ENCODE measurements at places on chromosomes 2 and 18.

DNA sequence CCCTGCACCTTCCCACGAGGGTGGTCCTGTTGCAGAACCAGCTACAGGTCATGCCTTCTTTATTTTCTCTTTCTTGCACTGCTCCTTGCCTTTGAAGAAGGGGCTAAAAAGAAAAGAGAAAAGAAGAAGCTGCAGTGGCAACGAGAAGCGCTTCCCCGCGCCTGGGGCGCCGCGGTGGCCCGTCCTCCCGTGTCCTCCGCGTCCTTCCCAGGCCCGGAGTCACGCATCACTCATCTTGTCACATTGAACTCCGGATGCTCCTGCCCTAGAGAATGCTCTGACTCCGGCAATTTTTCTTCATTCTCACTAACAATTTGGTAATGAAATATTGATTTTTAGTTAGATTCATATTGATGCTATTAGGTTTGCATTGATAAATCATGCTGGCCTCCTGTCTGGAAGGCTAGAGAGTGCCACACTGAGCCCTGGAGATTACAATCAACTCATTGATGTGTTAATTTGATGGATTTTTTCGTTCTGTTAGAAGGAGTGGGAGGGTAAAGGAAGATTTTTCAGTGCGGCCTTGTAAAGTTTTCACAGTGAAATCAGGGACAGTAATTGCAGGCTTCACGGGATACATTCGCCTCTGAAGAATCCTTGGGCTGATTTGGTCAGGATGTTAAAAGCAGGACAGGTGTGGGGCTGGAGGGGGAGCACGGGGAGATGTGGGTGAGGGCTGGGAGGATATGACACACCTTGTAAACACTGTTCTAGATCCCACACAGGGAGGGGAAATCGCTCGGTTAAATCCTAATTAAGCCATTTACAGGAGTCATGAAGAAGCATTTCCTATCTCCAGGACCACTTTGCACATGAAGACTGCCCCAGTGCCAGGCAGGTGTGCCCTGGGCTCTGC is 349.3 kb downstream of the ZNF516 start:
- no peak for DNase-seq

GRCh38 chr2:168427451-168427850 is 28.6 kb upstream of the CERS6 start:
- no peak for DNase-seq

DNA sequence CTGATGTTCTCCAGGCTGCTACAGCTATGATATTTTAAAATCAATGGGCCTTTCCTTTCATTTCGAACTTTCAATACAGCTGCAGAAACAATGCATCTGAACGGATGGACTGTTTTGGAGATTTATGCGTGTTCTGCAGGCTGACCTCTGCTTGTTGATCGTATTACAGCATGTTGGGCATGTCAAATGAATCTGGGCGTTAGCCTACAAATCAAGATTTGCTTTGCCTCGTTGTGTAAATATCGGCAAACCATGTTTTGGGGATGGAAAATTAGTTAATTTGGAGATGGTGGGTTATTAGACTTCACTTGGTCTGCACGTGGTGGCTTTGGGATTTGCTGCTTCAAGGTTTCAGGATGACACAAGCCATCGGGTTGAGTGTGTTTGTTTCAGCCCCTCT is 129.3 kb downstream of the AGAP1 start:
- DNase-seq: no peak

DNA sequence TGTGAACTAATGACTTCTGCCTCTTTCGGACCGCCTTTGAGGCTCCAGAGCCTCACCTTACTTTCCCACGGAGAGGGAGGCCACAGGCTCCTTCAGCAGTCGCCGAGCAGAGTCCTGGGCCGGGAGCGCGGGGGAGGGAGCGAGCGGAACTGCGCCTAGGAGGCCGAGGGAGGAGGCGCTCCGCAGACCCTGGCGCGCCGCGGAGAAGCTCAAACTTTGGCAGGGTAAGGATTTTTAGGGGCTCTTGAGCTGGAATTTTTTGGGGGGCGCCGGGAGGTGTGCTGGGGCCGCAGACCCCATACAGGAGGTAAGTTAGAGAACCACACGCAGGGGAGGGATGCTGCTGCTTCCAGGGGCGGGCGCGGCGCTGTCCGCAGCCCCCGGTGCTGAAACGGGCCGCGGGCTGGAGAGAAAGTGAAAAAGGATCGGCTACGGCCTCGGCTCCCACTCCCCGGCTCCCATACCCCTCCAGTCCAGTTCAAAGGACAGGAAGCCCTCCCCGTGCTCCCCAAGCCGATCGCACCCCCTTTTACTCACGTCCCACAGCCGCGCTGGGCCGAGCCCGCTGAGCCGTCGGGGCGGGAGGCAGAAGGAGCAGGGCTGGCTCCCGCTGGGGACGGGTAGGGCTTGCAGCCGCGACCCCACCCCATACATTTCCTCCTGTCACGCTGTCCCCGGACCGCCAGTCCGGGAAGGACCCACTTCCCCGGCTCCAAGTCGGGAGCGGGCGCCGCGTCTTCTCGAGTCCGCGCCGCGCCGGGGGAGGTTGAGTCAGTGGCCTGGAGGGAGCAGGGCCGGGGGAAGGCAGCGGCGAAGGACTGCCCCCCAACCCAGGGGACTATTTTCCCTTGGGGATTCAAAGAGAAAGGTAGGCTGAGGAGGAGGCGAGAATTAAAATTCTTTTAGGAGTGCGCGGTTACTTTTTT is at the start of gene CNGA3:
Gene CNGA3 (plus strand): TSS at position 146 of the 926 bp plus-strand sequence. CDS start 23,520 bp downstream, outside the sequence.
- no peak for DNase-seq

- no peak for DNase-seq
These were observed 1.9 kb upstream of the ITGB6 start for GRCh38 chr2:160201849-160202539.

GRCh38 chr18:73942956-73943355 is 204.7 kb downstream of the FBXO15 start:
- DNase-seq: no peak

DNA sequence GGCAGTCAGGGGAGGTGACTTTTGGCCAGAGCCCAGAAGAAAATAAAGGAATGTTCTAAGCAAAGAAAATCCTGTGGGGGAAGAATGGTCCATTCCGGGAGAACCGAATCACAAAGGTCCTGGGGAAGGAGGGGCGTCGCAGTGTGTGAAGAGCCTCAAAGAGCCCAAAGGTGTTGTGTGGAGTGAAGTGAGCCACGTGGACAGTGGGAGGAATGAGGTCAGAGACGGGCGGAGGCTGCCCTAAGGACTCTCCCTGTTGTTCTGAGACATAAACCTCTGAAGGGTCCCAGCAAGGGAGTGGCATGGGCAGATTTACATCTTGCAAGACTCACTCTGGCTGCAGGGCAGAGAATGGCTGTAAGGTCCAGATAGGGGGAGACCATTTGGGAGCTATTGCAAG is 91.3 kb upstream of the SEC11C start:
- DNase-seq: no peak

- DNase-seq: no peak
These were observed 41.1 kb downstream of the LDAH start for GRCh38 chr2:20781656-20782265.

DNA sequence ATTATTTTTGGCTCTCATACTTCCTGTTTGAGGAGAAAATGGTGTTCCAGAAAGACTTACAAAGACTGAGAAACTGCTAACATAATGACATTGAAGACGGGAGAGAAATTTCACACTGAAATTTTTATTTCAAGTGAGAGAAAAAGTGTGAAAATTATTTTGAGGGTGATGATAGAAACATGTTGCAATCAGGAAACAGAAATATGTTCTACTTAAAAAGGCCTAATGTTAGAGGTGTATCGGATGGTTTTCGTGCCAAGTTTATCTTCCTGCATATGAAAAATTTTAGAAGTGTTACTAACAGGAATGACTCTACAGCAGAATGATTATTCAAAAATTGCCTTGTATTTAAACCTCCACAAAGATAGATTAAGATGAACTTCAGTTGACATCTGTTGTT is 50.5 kb downstream of the KCNE4 start:
- DNase-seq: no peak

- no peak for DNase-seq
These were observed 14.9 kb downstream of the PROKR1 start for GRCh38 chr2:68658266-68658665.

DNA sequence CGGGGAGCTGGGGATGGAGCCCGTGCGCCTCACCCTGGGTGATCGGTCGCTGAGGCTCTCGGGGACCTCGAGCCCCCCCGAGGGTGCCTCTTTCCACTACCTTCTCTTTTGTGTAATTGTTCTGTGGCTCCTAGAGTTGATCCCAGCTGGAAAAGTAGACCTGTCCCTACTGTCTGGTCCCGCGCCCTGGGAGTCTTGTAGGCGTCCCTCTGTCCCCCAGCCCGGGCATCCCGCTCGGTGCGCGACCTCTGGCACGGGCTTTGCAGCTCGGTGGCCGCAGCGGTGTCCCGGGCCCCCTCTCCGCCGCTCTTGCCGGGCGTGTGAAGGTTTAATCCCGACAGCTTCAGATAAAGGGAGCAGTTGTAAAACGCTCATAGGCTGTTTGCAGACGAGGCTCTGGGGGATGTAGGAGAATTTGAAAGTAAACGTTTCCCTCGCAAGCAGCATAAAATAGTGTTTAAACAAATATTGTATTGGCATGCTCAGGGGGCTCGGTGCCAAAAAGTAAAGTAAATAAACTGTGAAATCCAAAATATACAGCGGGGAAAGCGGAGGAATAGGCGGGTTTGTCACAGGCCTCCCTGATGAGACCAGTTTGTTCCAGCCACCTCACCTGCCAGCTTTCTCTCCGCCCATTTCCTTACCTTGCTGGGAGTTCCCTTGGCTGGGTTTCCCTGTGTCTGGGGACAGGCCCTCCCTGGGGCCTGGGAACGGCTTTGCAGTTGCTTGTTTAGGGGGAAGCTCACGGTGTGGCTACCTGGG is 1.9 kb downstream of the GLI2 start:
- no peak for DNase-seq

DNA sequence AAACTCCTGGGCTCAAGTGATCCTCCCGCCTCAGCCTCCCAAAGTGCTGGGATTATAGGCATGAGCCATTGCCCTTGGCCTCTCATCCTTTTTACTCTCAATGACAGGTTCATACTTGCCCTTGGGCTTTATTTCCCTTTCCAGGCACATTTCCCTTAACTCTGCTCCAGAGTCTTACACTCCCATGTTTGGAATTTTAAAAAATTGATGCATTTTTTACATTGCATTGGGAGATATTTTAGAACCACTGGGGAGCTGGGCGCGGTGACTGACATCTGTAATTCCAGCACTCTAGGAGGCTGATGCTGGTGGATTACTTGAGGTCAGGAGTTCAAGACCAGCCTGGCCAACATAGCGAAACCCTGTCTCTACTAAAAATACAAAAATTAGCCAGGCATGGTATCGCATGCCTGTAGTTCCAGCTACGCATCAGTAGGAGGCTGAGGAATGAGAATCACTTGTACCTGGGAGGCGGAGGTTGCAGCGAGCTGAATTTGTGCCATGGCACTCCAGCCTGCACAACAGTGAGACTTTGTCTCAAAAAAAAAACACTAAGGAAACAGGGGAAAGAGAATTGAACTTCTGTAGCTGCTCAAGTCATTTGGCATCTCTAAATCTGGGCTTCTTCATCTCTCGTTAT is 18.2 kb downstream of the TGIF1 start:
- no peak for DNase-seq

DNA sequence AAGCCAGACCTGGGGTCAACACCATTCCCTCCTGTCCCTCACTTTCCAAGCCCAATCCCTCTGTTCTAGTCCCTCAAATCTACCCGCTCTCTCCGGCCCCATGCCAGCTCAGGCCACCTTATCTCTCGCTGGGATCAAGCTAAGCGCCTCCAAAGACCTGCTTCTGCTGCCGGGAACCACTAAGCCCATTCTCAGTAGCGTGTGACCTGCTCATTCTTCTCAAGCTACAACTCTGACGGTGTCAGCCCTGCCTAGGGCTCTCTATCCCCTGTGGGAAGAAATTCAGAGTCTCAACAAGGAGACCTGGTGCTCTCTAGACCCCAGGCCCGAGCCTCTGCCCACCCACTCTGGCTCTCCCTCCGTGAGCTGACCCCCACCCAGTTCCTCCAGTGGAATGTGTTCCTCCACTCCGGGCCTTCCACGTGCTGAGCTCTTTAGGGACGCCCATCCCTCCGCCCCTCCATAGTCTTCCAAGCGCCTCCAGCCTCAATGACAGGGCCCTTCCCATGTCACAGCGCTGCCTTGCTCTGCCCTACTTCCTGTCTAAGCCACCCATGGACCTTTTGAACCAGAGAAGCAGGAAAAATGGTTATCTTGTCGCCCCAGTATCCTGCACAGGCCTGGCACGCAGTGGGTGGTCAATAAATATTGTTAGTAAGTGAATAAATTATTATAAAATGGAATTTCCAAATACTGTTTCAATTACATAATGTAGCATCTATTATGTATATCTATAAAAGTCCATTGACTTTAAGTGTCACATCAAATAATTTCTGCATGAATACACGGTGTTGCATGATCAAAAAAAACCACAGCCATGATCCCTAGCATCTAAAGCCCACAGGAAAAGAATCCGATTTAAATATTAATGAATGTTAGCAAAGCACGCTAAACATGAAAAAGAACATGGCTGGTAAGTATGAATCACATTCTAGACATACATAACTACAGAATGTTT is 127.6 kb downstream of the ZNF516 start:
- DNase-seq: no peak

- no peak for DNase-seq
These were observed 1265.5 kb upstream of the ACVR2A start for GRCh38 chr2:146579147-146579930.

DNA sequence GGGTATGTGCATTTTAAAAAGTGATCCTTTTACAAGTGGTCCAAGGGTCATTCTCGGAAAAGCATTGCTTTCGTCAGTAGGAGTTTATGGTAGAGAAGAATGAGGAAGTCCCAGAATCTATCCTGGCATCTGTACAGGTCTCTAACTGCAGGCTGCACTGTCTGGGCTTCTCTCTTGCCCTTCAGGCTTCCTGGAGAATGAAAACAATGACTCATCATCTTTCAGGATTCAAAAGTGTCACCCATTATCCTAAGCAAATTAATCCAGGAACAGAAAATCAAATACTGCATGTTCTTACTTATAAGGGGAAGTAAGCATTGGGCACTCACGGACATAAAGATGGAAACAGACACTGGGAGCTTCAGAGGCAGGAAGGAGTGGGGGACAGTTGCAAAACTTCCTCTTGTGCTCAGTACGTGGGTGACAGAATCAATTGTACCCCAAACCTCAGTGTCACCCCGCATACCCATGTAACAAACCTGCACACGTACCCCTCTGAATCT is 60.2 kb upstream of the TXNDC2 start:
- no peak for DNase-seq

DNA sequence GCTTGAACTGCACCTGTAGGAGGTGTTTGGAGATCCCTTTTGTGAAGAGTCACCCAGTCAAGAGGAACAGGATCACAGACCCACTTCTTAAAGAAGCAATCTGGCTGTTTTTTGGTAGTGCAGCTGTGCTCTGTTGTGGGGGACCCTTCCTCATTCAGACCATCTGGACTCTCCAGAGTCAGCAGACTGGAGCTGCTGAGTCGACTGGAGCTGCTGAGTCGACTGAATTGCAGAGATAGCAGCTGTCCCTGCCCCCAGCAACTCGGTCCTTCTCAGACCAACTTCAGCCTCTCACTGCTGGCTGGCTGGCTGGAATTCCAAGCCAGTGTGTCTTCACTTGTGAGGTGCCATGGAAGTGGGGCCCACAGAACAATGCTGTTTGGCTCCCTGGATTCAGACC is 56.8 kb downstream of the GTF3C3 start:
- DNase-seq: no peak
